Stimulated activated CD8-positive, alpha-beta memory T cell treated with anti-CD3 and anti-CD28 coated beads, Interleukin-4, amount 100 ng/mL, for 4 hours (primary cell): ENCODE measurements at places on chromosomes 3 and 15.

- no peak for DNase-seq
Observed at GRCh38 chr3:10783360-10784351, 32.4 kb upstream of the SLC6A11 start.

DNA sequence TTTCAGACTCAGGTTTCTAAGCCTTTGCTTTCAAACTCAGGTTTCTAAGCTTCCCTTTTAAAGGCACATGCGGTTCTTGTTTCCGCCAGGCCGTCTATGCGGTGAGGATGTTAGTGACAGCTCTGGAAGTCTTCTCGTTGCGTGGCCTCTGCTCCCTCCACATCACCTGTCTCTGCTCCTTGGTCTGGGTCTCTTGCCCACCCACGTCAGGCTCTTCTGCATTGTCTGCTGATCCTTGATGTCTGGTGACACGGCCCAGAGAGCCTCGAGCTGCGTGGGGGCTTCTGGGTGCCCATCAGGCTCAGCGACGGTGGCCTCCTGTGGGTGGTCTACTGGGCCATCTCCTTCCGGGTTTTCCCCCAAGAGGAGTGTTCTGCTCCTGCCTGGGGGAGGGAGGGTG, 30.5 kb downstream of the KLF13 start:
- DNase-seq: no peak

DNA sequence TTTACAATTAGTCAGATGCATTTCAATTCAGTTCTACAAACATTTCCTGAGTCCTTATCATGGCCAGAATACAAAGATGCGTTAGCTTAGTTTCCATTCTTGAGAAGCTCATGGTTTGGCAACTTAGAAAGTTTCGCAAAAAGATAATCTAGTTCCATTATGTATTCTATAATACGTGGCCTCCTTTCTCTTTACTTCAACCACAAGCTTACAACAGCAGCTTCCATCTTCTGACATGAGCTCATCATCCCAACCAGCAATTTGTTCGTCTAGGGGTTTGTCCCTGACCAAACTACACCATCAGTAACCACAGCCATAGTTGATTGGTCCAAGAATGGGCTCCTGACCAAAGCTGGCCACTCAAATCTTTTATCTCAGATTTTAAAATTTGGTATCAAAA, 267.6 kb upstream of the TBC1D5 start:
- DNase-seq: no peak

DNA sequence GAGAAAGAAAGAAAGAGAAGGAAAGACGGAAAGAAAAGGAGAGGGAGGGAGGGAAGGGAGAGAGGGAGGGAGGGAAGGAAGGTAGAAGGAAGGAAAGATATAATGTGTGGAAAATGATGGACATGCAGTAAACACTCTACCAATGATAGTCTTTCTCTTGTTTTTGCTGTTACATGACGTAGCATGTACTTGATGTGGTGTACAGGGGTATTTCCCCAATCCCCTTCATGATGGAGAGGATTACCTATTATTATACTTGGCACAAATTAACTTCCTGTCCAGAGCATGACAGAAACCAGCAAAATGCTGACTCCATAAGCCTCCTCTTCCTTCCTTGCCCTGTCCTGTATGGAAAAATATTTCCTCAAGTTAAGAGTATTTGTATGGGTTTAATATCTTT, 124.4 kb downstream of the B3GALNT1 start:
- DNase-seq: no peak

DNA sequence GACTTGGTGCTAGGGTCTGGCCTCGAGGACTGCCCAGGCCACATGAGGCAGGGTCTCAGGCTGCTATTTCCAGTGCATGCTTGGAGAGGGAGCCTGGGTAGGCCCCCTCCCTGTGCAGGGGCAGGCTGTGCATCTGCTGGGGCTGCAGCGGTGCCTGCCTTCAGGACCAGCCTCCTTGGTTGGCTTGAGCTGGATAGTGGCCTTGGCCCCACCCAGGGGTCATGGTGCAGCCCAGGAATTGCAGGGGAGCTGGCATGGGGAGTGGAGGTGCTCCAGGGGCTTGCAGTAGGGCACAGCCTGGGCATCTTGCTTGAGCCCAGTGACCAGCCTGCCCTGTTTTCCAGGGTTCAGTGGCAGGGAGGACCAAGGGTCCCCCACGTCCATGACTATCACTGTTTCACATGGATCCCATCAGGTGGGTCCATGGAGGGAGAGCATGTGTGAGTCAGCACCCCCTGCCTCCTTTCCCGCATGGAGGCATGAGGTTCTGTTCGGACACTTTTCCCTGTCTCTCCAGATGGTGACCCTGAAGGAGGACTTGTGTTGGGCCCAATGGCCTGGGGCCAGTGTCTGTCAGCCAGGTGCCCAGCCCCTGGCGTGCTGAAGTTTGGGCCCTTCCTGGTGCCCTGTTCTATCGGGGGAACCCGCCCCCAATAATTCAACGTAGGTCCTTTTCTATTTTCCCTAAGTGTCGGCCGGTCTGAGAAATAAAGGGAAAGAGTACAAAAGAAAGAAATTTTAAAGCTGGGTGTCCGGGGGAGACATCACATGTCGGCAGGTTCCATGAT, 218.6 kb downstream of the SNRPN start:
- no peak for DNase-seq

GRCh38 chr3:152122851-152123250, 145.9 kb upstream of the MBNL1 start:
- no peak for DNase-seq

- no peak for DNase-seq
Observed at GRCh38 chr3:14780927-14781507, 37.7 kb upstream of the FGD5 start.

DNA sequence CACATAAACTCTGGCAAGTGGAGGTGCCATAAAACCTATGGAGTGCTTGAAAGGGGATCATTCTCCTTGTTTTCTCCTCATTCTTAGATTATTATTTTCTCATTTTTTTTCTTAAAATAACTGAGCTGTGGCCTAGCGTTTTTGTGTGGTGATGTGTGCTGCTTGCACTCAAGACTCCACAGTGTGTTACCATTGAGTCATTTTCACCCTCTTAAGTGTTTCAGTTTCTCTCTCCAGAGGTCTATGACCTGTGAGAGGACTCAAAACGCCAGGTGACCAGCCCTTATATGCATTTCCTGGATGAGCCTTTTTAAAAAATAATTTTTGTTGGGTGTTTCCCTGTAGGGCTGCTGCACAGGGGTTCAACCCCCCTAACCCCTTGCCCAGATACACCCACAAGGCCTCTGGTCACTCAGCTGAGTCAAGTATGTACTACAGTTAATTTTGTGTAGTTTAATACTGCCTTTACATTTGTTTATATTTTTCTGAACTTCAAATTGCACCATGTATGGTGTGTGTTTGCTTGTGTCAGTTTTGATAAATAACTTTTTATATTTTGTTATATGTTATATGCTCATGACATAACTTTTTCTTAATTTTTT, 15.4 kb upstream of the BTLA start:
- DNase-seq: no peak

- DNase-seq: no peak
Observed at GRCh38 chr15:34688699-34689098, 66.1 kb downstream of the GJD2 start.

GRCh38 chr15:74194572-74195559, 7.7 kb downstream of the STRA6 start:
- no peak for DNase-seq
